Colonic mucosa (tissue), 4 donors: ENCODE measurements at places on chromosomes 4 and X. TPM values are rescaled to one million over a fixed set of nuclear protein-coding genes. Genes with fewer than 3 reads are reported as not detected.

The SUPT20HL2 gene
- total RNA-seq: not detected

The TACC3 gene
- total RNA-seq: 20.6 TPM

- H3K27me3 ChIP-seq: no peaks in the 10 kb centered on the region
- H3K4me1 ChIP-seq: no peaks in the 10 kb centered on the region
- no peak for DNase-seq
Measured at GRCh38 chr4:115279330-115279729, 165.9 kb upstream of the NDST4 start.

GRCh38 chr4:186725469-186726425, 2.1 kb upstream of the FAT1 start:
- H3K4me3 ChIP-seq: peak overlapping the region; percentile 76
- no peaks in the 10 kb centered on the region for H3K4me1 ChIP-seq
- no peaks in the 10 kb centered on the region for H3K27me3 ChIP-seq
- H3K36me3 ChIP-seq: no peaks in the 10 kb centered on the region

DNA sequence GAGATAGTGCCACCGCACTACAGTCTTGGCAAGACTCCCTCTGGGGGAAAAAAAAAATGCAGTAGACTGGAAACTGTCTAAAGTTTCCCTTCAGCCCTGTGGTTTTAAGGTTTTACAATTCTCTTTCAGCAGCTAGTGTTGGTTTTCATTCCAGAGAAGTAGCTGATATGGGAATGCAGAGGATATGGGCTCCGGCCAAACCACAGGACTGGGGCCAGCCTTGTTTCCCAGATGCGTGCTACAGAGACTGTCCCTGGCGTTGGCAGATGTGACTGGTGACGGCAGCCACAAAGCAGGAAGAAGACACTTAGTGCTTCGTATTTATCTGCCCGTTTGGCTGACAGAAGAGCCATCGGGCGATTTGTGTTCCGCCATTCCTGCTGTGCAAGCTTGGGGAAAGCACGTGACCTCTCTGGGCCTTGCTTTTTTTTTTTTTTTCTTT, 43.2 kb downstream of the ZBTB49 start:
- no peaks in the 10 kb centered on the region for H3K36me3 ChIP-seq
- no peak for DNase-seq
- H3K27ac ChIP-seq: no peak overlapping the region
- H3K4me3 ChIP-seq: no peak overlapping the region
- H3K27me3 ChIP-seq: no peaks in the 10 kb centered on the region

GRCh38 chr4:176268963-176269362, at the start of gene ASB5:
Gene ASB5, minus strand, starts transcription at chr4:176269222. Its CDS starts 114 bp downstream, at chr4:176269108.
- no peak within 1 kb of the TSS for H3K4me3 ChIP-seq
- no peak within 1 kb of the TSS for H3K27ac ChIP-seq
- no peaks in the 10 kb centered on the region for H3K27me3 ChIP-seq

- H3K27ac ChIP-seq: no peak overlapping the region
- no peak overlapping the region for H3K4me3 ChIP-seq
- no peaks in the 10 kb centered on the region for H3K4me1 ChIP-seq
- no peak for DNase-seq
Measured at GRCh38 chr4:61447918-61448317, 247.8 kb downstream of the ADGRL3 start.

- no peak overlapping the region for H3K27ac ChIP-seq
- no peaks in the 10 kb centered on the region for H3K4me1 ChIP-seq
- H3K36me3 ChIP-seq: no peaks in the 10 kb centered on the region
- H3K27me3 ChIP-seq: no peaks in the 10 kb centered on the region
Measured at GRCh38 chr4:189081826-189082225, 858.8 kb upstream of the FRG1 start.

- H3K4me3 ChIP-seq: no peak overlapping the region
- H3K4me1 ChIP-seq: no peaks in the 10 kb centered on the region
- no peaks in the 10 kb centered on the region for H3K36me3 ChIP-seq
- H3K27me3 ChIP-seq: no peaks in the 10 kb centered on the region
Measured at GRCh38 chrX:11435568-11435967, 142.4 kb downstream of the AMELX start.

DNA sequence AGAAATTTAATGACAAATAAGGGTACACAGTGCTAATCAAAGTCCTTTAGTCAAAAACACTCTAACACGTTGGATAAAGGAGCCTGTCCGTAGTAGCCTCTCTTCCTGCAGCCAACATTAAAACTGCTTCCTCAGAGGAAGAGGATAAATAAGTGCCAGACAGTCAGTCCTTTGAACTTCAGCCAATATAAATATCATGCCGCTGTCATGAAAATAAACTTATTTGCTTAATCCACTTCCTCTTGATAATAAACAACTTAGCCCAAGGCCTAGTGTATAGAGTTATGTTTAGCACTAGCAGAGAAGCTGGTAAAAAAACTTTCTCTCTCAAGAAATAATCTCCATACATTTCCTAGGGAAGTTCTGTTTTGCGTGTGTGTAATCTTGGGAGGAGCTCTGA, 196.7 kb downstream of the HS3ST1 start:
- H3K27ac ChIP-seq: no peak overlapping the region
- no peak overlapping the region for H3K4me3 ChIP-seq
- no peaks in the 10 kb centered on the region for H3K4me1 ChIP-seq
- no peaks in the 10 kb centered on the region for H3K36me3 ChIP-seq

GRCh38 chr4:38316045-38316444, 348.0 kb upstream of the KLF3 start:
- no peak overlapping the region for H3K27ac ChIP-seq
- peaks cover 7% of the 10 kb centered on the region for H3K4me1 ChIP-seq
- no peak overlapping the region for H3K4me3 ChIP-seq
- H3K27me3 ChIP-seq: no peaks in the 10 kb centered on the region
- DNase-seq: no peak
- H3K36me3 ChIP-seq: no peaks in the 10 kb centered on the region

DNA sequence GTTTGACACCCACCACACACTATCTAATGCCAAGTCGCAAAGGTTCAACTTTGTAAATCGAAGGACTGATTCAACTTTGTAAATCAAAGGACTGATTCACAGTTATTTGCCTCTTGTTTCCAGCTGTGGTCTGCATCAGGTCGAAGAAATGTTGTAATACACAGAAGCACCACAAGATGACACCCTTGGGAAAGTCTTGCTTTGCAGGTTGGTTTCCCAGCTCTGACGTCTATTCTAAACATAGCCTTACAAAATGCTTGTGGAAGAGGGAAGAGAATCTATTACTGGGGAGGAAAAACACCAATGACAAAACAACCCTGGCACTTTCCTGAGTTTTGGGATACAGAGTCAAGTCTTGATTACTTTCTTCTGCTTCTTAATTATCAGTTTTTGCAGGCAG, 35.3 kb downstream of the SUPT20HL1 start:
- H3K4me3 ChIP-seq: no peak overlapping the region
- H3K27ac ChIP-seq: no peak overlapping the region
- DNase-seq: peak; percentile 53

GRCh38 chr4:184322328-184323025, 104.8 kb upstream of the ENPP6 start:
- DNase-seq: peak; percentile 1
- H3K4me3 ChIP-seq: no peak overlapping the region
- H3K4me1 ChIP-seq: no peaks in the 10 kb centered on the region
- no peaks in the 10 kb centered on the region for H3K27me3 ChIP-seq
- H3K36me3 ChIP-seq: no peaks in the 10 kb centered on the region

GRCh38 chrX:11683057-11683456, 17.3 kb upstream of the ARHGAP6 start:
- no peak overlapping the region for H3K4me3 ChIP-seq
- H3K27ac ChIP-seq: no peak overlapping the region
- no peaks in the 10 kb centered on the region for H3K36me3 ChIP-seq
- H3K27me3 ChIP-seq: no peaks in the 10 kb centered on the region
- no peak for DNase-seq

The TCP11X1 gene
- not detected for total RNA-seq

The FAM9B gene
- not detected for total RNA-seq

DNA sequence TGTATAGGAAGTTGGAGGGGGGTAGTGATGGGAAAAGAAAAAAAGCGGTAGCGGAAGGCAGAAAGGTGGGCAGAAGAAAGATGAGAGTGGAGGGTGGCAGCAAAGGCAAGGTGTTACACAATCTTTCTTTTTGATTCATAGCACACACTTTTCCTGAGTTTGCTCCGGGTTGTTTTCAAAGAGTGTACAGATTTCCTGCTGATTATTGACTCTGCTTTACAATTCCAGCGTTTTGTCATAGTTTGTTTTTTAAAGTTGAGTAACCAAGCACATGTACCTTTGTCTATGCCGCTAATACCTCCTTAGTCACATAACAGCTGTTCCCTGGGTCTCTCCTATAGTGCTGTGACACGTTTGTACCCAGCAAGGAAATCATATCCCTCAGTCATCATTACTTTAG, 50.3 kb downstream of the AGA start:
- H3K27me3 ChIP-seq: no peaks in the 10 kb centered on the region
- H3K36me3 ChIP-seq: no peaks in the 10 kb centered on the region
- DNase-seq: no peak
- no peak overlapping the region for H3K4me3 ChIP-seq

The MXRA5 gene
- 6.6 TPM for total RNA-seq

The F11 gene
- 0.54 TPM for total RNA-seq

GRCh38 chrX:41480508-41481260, 33.5 kb downstream of the NYX start:
- H3K27ac ChIP-seq: no peak overlapping the region
- H3K36me3 ChIP-seq: no peaks in the 10 kb centered on the region
- no peaks in the 10 kb centered on the region for H3K4me1 ChIP-seq
- H3K4me3 ChIP-seq: no peak overlapping the region
- DNase-seq: no peak
- H3K27me3 ChIP-seq: no peaks in the 10 kb centered on the region

The C4orf51 gene
- total RNA-seq: not detected

The PRRG1 gene
- total RNA-seq: 15.0 TPM

GRCh38 chr4:157314906-157315305, 94.4 kb downstream of the GRIA2 start:
- H3K36me3 ChIP-seq: no peaks in the 10 kb centered on the region
- H3K4me1 ChIP-seq: no peaks in the 10 kb centered on the region
- no peaks in the 10 kb centered on the region for H3K27me3 ChIP-seq
- no peak overlapping the region for H3K4me3 ChIP-seq
- DNase-seq: no peak

- H3K4me3 ChIP-seq: no peak overlapping the region
- H3K4me1 ChIP-seq: no peaks in the 10 kb centered on the region
- H3K27ac ChIP-seq: no peak overlapping the region
Measured at GRCh38 chr4:137702512-137702911, 170.2 kb upstream of the PCDH18 start.

- H3K4me1 ChIP-seq: no peaks in the 10 kb centered on the region
- DNase-seq: no peak
- no peaks in the 10 kb centered on the region for H3K27me3 ChIP-seq
- no peak overlapping the region for H3K27ac ChIP-seq
- no peak overlapping the region for H3K4me3 ChIP-seq
Measured at GRCh38 chrX:41707218-41707617, 16.8 kb upstream of the GPR82 start.

DNA sequence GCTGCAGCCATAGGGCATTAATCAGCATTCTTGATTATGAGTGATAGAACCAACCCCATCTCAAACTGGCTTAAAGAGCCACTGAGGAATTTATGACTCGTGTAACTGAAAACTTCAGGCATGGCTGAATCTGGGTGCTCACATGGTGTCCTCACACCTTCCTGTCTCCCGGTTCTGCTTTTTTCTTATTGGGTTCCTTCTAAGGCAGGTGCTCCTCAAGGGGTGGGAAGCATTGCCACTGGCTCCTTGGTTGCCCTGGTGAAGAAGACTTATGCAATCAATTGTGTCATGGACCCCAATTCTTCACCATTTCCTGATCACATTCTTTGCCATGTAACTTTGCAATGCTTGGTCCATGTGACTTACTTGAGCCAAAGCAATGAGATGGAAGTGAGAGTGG, 4.3 kb upstream of the ZCCHC4 start:
- no peaks in the 10 kb centered on the region for H3K27me3 ChIP-seq
- H3K27ac ChIP-seq: no peak overlapping the region
- no peak overlapping the region for H3K4me3 ChIP-seq
- H3K4me1 ChIP-seq: peaks cover 2% of the 10 kb centered on the region
- no peak for DNase-seq

The BCORL1 gene
- 14.4 TPM for total RNA-seq

GRCh38 chr4:144572660-144573059, 73.3 kb upstream of the HHIP start:
- H3K4me3 ChIP-seq: no peak overlapping the region
- DNase-seq: no peak
- no peaks in the 10 kb centered on the region for H3K4me1 ChIP-seq
- H3K27me3 ChIP-seq: no peaks in the 10 kb centered on the region

GRCh38 chr4:155960522-155960921, 6.9 kb upstream of the CTSO start:
- no peak for DNase-seq
- no peak overlapping the region for H3K4me3 ChIP-seq
- no peaks in the 10 kb centered on the region for H3K36me3 ChIP-seq
- no peak overlapping the region for H3K27ac ChIP-seq
- no peaks in the 10 kb centered on the region for H3K27me3 ChIP-seq

DNA sequence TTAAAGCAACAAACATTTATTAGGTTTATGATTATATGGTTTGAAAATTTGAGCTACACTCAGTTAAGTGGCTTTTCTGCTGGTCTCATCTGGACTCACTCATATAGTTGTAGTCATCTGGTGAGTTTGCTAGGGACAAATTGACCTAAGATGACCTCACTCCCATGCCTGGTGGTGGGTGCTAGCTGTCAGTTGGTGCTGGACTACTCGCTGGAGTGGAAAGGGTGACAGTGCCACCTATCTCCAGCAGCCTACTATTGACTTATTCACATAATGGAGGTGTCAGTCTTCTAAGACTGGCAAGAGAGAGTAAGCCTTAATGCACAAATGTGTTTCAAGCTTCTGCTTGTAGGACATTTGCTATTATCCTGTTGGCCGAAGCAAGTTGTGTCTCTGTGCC, 88.2 kb downstream of the TASL start:
- no peak for DNase-seq
- no peak overlapping the region for H3K27ac ChIP-seq
- no peak overlapping the region for H3K4me3 ChIP-seq
- no peaks in the 10 kb centered on the region for H3K27me3 ChIP-seq

- no peak overlapping the region for H3K4me3 ChIP-seq
- DNase-seq: no peak
- no peaks in the 10 kb centered on the region for H3K27me3 ChIP-seq
Measured at GRCh38 chrX:96591421-96591820, 93.2 kb upstream of the DIAPH2 start.

- H3K4me3 ChIP-seq: no peak overlapping the region
- H3K27me3 ChIP-seq: no peaks in the 10 kb centered on the region
- no peak overlapping the region for H3K27ac ChIP-seq
- no peaks in the 10 kb centered on the region for H3K36me3 ChIP-seq
Measured at GRCh38 chr4:4730249-4730648, 129.2 kb upstream of the MSX1 start.

- no peak overlapping the region for H3K4me3 ChIP-seq
- DNase-seq: no peak
- H3K4me1 ChIP-seq: no peaks in the 10 kb centered on the region
- H3K36me3 ChIP-seq: no peaks in the 10 kb centered on the region
- no peak overlapping the region for H3K27ac ChIP-seq
- no peaks in the 10 kb centered on the region for H3K27me3 ChIP-seq
Measured at GRCh38 chrX:19589105-19589504, 73.8 kb upstream of the MAP3K15 start.
